Stimulated activated CD8-positive, alpha-beta memory T cell treated with anti-CD3 and anti-CD28 coated beads, Interleukin-15, amount 100 ng/mL, for 4 hours (primary cell): ENCODE measurements at places on chromosomes 4 and X.

GRCh38 chr4:184444215-184444952, 30.0 kb downstream of the IRF2 start:
- no peak for DNase-seq

GRCh38 chr4:22187203-22187820, 238.7 kb upstream of the KCNIP4 start:
- DNase-seq: no peak

DNA sequence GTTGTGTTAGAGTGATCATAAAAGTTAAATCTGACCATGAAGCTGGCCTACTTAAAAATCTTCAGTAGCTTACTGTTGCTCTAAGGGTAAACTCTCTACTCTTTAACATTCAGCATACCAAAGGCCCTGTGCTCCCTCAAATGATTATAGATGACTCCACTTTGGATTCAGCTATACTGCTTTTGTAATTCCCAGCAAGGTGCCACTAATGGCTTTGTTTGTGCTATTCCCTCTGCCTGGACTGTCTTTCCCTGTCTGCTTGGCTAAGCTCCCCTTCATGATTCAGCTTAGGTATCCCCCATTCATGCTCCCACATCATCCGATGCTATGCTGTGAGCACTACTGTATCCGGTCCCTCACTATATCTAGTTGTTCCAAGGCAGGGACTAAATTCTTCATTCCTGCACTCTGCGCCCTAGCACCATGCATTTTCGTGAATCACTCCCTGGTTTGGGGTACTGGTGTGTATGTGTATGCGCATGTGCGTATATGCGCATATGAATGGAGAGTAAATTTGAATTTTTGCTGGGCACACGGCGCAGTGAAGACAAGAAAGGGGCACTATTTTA, 453 bp upstream of the PBDC1 start:
- DNase-seq: no peak

GRCh38 chr4:47071901-47072341, 40.6 kb downstream of the GABRB1 start:
- no peak for DNase-seq

GRCh38 chrX:9988762-9989161, 21.6 kb downstream of the CLDN34 start:
- no peak for DNase-seq

DNA sequence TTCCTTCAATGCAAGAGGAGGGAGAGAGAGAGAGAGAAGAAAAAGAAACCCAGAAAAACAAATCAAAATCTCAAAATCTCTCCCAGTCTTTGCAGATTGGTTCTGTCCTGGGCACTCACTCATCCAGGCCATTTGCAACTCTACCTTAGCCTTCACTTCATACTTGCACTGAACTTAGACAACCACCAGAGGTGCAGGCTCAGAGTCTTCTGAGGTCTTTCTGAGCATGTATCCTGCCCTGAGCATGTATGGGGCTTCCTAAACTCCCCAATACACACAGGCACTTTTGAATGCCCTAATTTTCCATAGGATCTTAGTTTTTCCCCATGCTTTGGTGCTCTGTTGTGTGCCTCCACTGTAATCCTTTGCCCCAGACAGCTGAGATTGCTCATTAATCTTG, 2.9 kb downstream of the CFI start:
- DNase-seq: no peak

DNA sequence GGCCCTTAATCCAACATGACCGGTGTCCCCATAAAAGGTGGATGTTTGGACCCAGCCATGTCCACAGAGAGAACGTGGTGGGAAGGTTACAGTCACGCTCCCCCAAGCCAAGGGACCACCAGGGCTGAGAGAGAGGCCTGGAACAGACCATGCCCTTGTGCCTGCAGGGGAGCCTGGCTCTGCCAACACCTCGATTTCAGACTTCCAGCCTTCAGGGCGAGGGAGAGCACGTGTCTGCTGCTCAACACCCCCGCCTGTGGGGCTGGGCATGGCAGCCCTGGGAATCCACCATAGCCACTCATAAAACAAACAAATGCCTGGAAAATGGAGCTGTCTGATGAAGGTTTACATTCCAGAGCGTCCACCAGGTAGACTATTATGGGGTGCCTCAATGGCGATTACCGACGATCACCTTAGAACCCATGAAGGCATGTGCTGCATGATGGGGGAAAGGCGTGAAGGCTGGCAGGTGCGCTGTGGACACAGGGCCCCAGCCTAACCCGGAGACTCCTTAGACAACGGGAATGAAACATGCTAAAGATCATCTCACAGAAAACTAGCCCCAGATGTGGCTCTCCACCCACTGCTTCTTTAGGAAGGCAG, 42.3 kb upstream of the HMX1 start:
- no peak for DNase-seq

GRCh38 chrX:104325213-104325585, 70.5 kb upstream of the ESX1 start:
- no peak for DNase-seq

DNA sequence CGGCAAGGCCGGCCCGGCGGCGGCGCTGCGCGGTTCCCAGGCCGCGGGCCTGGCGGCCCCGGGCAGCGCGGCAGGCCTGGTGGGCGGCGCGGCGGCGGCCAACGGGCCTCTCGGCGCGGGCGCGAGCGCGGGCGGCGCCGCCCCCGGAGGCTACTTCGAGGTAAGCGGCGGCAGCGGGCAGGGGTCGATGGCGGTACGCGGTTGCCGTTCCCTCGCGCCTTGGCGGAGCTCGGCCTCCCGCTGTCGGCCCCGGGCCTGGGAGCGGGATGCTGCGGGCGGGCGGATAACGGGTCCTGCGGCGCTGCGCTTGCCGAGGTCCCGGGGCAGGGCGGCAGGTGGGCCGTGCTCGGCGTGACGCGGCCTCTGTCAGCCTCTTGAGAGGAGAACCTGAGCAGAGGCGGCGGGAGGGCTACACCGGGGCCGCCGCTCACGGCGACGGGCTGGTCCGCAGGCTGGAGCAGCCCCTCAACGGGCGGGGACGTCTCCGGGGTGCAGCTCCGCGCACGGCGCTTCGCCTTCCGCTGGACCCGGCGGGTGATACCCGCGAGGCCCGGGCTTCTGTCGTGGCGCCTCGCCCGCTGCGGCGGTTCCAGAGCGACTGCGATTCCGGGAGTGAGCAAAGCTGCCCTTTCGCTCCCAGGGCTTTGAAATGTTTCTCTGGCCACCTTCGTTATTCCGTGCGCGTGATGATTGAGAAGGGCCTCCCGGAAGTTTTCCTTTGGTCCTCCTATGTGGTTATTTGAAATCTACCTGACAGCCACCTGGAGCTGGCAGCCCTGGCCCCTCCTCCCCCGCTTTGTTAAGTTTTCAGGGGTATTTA, 774 bp downstream of the FAM193A start:
- DNase-seq: peak; percentile 39
